ENCODE measurements at places on chromosomes 4 and X.

DNA sequence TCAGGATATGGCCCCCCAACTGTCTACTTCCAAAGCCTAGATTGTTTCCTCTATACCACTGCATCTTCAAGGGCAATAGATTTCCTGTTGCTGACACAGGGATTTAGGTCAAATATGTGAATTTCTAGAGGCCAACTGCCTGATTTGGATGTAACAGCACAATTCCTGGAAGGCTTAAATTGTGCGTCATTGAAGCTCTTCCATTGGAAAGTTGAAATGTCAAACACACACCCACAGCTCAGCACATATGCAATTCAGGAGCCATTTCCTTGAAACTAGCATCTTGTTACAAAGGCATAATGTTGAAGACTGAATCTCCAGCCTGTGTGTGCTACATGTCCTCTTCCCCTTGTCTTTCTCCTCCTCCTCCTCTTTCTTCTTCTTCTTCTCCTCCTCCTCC is 158.6 kb downstream of the STK32B start:
- no peak for DNase-seq

DNA sequence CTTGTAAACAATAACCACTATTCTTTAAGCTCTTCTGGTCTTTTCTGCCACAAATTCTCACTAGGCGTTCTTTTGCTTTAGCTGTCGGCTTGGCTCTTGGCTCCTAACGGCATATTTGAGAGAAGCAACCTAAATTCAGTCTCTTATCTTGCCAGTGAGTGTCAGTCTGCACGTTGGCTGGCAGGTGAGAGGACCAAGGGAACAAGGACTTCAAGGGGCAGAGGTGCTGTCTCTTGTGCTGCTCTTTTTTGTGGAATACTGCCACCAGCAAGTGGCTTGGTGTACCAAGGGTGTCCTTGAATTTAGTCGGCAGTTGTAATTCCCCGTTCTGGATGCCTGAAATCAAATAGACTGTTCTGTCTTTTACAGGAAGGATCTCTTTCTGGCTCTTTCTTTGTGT is 77.8 kb upstream of the SLC4A4 start:
- DNase-seq = no peak

GRCh38 chr4:151738720-151739517 is 21.9 kb downstream of the GATB start:
- DNase-seq = no peak

GRCh38 chr4:70746179-70746839 is 24.5 kb downstream of the RUFY3 start:
- DNase-seq = no peak

DNA sequence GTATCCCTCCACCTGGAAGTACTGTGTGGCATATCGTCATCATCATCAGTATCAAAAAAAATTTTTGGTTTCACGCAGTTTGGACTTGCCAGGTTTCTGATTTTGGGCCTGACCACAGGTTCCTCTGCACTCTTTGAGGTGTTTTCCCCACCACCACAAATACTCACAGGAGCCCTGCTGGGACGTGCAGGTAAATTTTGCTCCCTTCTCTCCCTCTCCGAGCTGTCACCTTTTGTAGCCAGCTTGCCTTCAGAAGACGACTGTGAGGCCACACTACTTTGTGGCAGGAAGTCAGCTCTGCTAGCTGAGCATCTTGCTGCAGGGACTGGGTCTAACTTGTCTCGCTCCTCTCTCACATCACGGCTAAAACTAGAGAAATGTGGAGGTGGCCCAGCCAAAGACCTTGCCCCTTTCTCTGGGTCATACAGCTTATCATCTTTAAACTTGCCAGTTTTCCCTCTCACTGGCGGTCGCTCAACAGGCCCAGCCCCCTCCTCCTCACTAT is 2.8 kb downstream of the PJA1 start:
- no peak for DNase-seq

DNA sequence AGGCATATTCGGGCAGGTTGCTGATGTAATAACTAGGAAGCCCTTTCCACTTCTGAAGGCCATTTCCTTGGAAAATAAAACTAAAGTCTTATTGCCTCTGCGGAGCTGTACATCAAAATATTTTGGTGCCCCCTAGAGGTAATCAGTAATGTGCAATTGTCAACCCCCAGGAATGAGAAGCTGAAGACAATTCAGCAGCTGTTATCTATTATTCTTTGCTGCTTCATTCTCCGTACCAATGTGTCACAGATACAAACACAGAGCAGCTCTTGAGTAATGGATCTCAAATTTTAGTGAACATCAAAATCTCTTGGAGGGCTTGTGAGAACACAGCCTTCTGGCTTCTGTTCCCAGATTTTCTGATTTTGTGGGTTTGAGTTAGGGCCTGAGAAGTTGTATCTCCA is 3.5 kb upstream of the SLIT2 start:
- DNase-seq = no peak

DNA sequence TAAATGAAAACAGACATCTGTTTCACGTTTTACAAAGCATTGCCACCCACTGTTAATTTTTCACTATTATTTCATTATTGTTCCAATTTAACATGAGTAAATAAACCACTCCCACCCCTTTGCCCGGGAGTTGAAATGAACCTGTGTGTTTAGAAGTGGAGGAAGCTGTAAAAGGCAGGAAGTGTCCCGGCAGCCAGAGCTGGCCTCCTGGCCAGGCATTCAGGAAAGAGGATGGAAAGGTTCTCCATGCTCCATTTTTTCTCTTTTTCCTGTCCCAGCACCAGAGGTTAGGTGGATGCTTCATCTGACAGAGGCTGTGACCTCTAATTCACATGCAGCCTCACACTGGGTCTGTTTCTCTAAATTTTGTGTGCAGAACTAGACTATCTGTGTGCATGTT is 55.5 kb upstream of the LNX1 start:
- no peak for DNase-seq

DNA sequence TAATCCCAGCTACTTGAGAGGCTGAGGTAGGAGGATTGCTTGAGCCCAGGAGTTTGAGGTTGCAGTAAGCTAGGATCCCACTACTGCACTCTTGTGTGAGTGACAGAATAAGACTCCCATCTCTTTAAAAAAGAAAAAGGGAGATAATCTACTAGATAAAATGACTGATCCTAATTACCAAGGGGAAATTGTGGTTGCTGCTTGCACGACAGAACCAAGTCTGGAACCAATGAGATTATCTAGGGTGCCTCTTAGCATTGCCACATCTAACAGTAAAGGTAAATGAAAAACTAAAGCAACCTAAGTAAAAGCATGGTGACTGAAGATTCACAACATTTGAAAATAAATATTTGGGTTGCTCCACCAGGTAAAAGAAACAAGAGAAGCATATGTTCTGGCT is 185.1 kb downstream of the PDHA2 start:
- DNase-seq = no peak

GRCh38 chr4:6461301-6462165 is 10.9 kb downstream of the PPP2R2C start:
- DNase-seq = no peak

DNA sequence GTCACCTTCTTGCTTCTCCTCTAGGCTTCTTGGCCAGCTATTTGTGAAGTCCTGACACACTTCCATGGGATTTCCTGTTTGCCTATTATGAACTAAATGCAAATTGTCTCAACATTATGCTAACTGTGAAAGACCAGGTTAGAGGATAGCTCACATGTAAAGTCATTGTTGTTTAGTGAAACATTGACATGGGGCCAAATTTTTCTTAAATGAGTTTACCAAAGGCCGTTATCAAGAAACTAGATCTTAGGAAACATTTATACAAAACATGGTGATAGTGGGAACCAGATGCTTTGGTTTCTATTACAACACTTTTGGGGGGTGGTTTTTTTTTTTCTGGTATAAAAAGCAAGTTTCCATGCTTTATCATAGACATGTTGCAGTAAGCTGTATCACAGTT is 466.8 kb upstream of the FAM241A start:
- no peak for DNase-seq

DNA sequence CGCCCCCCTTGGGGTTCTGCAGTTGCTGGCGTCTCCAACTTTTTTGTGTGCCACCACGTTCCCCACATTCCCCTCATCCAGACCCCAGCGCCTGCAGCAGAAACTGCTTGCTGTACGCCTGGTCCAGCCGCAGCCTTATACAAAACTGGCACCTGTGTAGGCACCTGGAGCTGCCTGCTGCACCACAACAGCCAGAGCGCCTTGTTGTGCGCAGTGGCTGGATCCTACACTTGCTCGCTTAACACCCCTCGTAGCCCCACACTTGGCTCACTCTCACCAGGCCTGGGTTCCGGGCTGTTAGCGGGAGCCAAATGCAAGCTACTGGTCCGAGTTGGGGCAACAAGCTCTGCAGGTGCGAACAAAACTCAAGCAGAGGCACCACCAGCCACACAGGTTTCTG is 136.8 kb downstream of the TECRL start:
- DNase-seq = no peak

- no peak for DNase-seq
Observed at GRCh38 chr4:120452001-120452400, 385.4 kb upstream of the MAD2L1 start.
